ENCODE measurements at places on chromosomes 2 and 18.

DNA sequence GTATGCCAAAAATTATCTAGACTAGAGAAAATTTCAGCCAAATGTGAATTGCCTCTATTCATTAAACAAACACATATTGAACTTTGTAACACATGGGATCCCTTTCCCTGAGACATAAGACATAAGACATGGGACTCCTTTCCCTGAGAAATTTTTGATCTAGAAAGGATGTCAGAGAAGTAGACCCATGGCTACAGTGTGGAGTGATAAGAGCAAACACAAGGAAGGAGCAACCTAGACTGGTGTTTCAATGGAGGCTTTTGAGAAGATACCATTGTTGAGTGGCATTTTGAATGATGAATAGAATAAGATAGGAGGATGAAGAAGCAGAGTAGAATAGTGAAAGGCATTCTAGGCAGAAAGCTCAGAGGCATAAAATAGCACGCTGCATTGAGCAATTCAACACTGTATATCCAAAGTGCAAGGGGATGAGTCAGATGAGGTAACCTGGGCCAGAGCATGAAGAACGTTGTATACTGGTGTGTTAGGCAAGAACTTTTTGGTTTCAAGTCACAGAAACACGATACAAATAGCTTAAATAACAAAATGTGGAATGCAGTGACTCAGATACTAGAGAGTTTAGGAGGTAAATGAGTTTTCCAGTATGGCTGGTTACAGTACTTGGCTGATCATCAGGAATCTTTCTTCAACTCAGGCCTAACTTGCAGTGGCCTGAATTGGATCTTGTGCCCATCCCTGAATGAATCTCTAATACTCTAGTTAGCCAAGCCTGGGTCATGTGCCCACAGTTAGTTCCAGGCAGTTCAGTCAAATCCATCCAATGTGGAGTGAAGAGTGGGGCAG, 129.8 kb upstream of the TANK start:
- DNase-seq = no peak

DNA sequence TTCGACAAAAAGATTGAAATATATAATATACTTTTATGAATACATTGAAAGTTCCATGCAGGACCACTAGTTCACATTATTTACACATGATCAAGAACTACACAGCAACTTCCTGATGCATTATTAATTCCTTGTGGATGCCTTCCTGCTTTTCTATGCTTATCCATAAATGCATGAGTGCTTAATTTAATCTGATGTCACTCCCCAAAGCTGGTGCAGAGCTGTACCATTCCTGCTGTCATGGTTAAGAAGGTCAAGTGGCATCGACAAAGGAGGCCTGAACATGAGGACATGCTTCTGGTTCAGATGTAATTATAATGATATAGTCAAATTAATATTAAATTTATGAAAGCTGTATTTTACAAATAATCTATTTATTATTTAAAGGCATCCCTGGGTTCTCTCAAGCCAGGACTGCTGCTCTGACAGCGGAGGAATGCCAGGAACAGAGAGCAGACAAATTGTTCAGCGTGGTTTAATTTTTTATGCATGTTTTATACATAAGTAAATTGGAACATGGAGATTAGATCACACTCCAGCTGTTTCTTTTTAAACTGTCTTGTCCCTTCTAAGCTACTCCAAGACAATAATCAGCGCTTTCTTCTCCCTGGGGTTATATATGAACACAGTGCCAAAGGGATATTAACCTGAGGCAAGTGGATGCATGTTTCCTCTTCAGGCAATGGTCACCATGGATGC, 307.3 kb upstream of the CNTNAP5 start:
- no peak for DNase-seq

DNA sequence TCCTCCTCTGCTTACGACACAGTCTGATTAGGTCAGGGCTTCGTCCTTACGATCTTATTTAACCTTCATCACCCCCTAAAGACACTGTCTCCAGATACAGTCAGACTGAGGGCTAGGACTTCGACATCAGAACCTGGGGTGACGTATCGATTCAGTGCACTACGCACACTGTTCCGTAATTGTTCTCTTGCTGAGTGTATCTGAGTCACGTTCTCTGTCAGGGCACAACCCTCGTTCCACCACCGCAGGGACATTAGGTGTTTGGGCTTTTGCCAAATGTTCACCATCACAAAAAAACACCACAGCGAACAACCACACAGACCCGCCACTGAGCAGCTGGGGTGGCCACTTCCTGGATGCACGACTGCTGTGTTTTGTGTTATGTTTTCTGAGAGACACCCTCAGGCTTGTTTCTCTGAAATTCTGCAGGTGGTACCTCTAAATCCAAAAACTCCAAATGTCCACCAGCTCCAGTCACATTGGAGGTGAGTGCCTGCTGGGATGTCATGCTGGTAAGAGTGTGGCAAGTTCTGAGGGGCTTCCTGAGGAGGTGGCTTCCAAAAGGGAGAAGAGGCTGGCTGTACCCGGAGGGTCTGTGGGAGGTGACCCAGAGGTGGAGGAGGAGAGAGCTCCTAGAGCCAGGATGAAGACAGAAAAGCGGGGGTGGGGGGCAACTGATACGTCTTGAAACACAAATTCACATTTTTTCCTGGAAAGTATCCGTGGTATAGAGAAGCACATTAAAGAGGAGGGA, 66.6 kb downstream of the ADNP2 start:
- DNase-seq = peak; percentile 23

GRCh38 chr2:35461406-35461805, 894.2 kb upstream of the CRIM1 start:
- DNase-seq = no peak

DNA sequence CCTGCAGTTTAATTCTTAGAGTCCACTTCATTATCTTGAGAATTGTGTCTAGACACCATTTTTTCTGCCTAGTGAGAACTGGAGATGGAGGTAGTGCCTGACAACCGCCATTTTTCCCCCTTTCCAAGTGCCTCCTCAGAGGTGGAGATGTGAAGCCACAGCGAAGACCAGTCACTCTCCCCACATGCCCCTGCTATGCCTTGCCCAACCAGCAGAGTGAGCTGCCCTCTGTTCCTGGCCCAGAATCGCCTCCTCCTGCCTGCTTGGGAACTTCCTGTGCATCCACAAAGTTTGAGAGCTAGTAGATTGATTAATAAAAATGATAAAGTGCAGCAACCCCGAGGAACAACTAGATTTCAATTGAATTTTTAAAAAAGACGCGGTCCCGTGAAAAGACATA, 123.3 kb downstream of the CLIP4 start:
- no peak for DNase-seq

- no peak for DNase-seq
Observed at GRCh38 chr2:164621764-164622105, 453 bp upstream of the GRB14 start.

GRCh38 chr2:175742367-175742766, 259.7 kb downstream of the LNPK start:
- DNase-seq = no peak

DNA sequence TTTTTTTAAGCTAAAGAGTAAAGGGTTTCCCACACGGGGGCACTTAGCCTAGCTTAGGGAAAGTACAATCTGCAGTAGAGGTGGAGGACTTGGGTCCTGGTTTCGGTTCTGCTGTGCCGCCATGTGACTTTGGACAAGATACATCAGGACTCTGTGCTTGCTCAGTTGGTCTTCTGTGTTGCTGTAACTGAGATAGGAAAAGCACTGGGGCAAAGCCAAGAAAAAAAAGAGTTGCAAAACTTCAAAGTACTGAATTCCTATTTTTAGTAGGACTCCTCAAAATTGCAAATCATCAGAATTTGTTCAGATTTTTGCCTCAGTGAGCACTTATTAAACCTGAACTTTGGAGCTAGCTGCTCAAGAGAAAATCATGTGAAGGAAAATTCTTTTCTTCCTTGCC, 96.3 kb upstream of the STON1 start:
- no peak for DNase-seq

DNA sequence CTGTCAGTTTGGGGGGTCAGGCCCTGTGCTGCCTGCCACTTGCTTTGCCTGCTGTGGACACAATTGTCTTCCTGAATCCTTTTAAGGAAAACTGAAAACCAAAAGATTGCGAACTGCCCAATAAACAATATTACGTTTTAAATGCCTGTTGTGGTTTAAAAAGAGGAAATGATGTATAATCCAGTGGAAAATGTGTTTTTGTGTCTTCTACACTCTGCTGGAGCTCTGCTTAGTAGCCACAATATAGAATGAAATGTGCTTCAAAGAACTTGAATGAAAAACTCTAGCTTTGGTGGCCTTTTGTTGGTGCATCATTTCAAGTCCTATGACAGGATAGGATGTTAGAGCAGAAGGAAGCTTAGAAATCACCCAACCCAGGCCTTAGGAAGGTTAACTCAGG, 23.2 kb upstream of the CABYR start:
- no peak for DNase-seq

DNA sequence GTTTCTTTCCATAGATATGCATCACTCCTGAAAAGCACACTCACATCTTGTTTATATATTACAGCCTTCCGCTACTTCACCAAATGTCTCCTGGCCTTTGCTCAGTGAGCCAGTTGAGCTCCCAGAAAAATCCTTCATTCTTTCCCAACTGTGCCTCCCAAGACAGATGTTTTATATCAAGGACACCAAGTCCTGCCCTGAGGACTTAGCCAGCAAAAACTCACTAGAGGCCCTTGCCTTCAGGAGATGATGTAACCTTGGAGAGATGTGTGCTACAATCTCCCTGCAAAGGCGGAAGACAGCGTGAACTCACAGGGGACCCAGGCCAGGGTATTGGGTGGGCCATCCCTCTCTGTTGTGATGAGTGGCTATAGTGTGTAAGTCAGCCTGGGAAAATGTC, 86.1 kb upstream of the CTAGE1 start:
- no peak for DNase-seq

DNA sequence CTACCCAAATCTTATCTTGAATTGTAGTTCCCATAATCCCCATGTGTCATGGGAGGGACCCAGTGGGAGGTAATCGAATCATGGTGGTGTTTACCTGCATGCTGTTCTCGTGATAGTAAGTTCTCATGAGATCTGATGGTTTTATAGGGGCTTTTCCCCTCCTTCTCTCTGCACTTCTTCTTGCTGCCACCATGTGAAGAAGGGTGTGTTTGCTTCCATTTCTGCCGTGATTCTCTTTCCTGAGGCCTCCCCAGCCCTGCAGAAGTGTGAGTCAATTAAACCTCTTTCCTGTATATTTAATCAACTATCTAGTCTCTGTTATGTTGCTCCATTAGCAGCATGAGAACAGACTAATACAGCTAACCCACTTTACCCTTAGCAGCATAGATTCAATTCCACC, 37.6 kb downstream of the CDC42EP3 start:
- DNase-seq = no peak

DNA sequence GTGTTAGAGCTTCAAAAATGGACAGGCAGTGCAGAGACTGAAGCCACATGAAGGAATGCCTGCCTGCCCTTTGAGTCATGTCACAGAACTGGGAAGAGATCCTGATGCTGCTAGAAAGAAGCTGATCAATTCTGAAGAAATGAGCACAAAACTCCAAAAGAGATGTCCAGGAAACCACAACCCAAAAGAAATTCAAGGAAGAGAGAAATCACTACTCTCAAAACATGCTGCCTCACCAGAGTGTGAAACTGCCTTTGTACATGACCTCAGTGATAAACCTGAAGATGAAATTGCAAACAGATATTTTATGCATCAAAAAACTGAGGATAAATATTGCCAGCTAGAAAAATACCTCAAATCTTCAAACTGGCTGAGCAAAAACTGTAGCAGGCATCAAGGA, 20.5 kb downstream of the USP40 start:
- DNase-seq = no peak

GRCh38 chr18:69158944-69159343, 241.7 kb upstream of the DOK6 start:
- no peak for DNase-seq

- DNase-seq = no peak
Observed at GRCh38 chr2:111143843-111144198, 23.1 kb downstream of the BCL2L11 start.

DNA sequence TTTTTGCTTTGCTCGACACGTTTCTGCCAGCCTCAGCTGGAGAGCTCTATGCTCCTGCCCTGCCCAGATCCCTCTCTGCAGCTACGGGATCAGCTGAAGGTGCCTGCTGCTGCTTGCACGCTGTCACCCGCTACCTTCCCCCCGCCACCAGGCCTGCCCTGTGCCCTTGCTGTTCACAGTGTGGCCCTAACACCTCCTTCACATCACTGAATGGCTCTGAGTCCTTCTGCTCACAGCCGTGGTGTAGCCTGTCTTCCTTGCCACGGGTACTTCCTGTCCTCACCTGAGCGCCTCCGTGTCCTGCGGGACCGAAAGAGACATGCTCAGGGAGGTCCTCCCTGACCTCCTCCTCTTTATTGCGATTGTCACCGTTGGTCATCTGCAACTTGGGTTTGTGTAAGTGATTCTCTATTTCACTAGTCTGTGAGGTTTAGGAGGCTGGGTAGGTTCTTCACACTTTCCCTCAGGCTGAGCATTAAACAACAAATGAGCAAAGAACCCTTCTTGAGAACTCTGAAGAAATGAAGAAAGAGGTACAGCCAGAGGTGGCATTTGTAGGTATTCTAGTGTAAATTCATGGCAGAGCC, 127.5 kb downstream of the NCK2 start:
- DNase-seq = no peak

- DNase-seq = no peak
Observed at GRCh38 chr2:134508391-134508790, 210.4 kb downstream of the TMEM163 start.

DNA sequence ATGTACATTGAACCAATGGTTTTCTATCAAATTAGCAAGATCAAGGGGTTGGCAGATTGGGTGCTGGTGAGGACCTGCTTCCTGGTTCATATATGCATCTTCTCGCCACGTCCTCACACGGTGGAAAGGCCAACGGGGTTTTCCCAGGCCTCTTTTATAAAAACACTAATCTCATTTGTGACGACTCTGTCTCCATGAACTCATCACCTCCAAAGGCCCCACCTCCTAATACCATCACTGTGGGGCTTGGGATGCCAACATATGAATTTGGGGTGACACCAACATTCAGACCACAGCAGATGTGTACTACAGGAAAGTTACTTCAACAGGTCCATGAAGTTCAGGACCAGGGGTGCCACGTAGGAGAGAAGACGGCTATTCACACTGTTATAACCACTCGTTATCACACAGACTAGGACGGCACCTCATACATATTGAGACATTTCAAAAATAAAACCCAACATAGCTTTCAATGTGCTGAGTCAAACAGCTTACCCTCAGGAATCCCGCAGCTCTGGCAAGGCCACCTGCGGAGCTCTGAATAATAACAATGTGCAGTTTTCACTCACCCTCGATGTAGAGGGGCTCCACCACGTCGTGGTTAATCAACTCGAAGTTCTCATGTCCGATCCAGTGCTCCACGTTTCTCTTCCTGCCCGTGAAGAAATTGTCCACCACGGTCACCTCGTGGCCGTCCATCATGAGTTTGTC, 49.3 kb downstream of the UXS1 start:
- DNase-seq = no peak

DNA sequence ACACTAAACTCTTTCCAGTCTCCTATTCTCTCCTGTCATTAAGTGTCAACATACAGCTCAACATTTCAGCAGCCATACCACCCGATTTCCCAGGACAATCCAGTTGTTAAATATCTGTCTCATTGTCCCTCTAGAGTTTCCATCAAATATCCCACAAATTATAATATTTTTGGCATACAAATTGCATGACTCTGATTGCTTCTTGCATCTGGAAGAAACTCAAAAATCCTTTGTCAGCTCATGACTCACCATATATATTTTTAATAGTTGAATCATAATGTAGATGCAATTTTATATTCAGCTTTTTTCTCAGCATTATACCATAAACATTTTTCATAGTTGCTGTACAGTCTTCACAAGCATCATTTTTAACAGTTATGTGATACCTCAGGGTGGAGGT, 7.2 kb downstream of the SLC30A3 start:
- DNase-seq = no peak
